Left renal pelvis (tissue), 4 donors: ENCODE measurements at places on chromosomes 2 and 18.

DNA sequence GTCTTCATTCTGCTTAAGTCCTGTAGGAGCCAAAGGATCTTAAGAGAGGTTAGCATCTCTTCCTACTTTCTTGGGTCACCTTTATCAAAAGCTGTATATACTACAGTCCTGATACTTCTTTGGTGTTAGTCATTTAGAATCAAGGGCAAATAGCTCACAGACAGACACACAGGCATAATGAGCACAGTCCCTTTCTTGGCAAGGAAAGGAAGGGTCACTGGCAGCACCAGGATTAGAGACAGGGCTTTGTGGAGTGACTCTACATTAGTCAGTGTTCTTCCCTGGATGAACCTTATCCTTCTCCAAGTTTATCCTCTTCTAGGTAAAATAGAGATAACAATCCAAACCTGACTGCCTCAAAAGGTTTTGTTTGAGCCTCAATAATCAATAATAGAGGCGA, 40.0 kb upstream of the NCKAP5 start:
- no peak for DNase-seq

- no peak for DNase-seq
Measured at GRCh38 chr2:142897807-142898206, 20.3 kb downstream of the KYNU start.

DNA sequence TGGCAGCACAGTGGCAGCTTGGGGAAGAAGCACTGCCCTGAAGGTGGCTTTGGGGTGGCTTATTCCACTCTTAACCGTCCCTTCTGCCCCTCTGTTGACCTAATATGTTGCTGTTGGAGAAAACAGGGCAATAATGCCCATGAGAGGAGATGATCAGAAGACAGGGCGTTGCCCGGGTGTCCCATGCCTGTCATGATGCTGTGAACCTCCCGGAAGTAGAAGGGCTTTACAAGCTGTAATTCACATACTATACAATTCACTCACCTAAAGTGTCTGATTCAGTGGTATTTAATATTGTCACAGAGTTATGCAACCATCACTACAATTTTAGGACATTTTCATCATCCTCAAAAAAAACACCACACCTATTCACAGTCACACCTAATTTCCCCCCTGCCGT, 112.3 kb downstream of the FHOD3 start:
- DNase-seq = no peak

DNA sequence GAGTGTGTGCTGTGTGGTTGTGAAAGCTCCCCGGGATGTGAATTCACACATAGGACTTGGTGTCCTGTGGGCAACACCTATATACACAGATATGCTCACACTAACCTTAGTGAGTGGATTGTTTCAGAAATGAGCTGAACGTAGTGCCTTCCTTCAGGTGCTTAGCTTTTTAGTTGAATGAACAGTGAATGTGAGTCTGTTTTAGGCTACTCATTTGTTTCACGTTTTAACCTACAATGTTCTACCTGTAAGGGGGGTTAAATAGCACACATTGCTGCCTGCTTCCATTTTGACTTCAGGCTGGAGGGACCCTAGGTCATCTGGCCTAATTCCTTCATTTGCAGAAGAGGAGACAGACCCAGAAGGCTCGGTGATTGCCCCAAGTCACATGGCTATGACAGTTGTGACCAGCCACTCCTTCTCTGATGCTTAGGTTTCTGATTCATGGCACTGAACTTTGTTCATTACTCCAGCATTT, 1.0 kb downstream of the PLEK start:
- no peak for DNase-seq

DNA sequence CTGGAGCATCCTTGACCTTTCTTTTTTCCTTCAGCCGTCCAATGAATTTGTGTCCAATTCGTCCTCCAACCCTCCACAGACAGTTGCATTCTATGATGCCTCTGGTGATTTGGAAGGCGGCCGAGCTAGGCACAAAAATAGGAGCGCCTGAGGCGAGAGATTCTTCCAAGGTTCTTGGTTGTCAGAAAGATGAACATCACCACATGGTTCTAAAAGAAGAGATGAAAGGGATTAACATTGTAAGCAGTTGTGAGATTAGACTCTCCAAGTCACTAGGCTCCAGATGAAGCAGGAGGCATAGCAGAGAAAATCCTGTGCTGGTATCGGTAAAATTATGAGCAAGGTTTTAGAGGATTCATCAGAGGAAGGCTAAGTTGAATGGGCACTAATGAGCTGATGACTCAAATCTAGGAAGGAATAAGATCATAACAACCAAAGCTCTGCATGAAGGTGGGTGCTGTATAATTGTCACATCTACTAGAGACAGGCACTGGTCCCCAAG, 75.4 kb upstream of the MAP4K3 start:
- no peak for DNase-seq

DNA sequence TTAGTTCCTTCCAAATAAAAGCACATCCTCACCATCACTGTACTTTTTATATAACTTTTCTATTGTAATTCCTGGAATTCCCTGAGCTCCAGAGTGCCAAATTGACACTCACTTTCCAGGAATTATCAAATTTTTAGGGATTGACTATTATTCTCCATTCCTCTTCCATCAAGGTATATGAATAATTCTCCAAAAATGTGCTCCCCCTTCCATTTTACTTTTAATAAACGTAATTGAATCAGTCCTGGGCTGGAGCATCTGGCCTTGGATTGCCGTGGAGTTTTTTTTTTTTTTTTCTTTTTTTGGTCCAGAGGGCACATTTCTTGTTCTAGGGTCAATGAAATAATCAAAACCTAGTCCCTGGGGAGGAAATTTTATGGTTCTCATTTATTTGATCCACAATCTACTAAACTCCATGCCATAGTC, 304.3 kb downstream of the CDCA7 start:
- DNase-seq = no peak

DNA sequence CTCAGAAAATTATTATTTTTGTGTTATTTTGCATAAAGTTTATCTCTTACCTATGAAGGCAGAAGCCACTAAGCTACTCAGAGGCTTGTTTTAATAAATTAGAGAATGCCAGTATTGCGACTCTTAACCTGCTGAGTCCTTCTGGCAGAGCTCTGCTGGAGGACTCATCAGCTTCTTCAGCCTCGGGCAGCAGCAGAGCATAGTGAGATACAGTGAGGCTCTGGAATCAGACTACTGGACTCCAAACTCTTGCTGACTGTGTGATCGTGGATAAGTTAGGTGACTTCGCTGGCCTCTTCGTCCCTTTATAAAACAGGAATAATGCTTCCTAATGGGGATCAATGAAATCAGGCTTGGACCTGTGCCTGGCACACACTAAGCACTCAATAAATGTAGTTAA, 1.7 kb downstream of the PTRHD1 start:
- DNase-seq = no peak

DNA sequence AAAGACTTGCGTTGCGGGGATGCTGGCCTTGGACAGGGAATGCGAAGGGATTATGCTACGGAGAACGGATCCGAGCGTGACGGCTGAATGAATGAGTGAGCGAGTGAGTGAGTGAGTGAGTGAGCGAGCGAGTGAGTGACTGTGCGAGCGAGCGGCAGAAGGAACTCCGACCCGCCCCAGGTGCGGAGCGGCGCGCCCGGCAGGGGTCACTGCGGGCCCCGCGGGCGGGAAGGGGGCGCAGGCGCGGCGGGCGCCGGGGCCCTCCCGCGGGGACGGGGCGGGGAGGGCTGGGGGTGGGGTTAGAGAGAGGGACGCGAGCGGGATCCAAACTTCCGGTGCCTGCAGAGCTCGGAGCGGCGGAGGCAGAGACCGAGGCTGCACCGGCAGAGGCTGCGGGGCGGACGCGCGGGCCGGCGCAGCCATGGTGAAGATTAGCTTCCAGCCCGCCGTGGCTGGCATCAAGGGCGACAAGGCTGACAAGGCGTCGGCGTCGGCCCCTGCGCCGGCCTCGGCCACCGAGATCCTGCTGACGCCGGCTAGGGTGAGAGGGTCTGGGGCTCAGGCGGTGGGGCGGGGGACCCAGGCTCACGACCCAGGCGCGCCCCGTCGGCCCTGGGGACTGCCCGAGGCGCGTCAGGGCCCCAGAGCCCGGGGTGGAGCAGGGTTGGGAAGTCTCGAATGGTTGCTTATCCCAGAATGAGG, at the start of gene ITM2C:
TSS of gene ITM2C (plus strand) at position 338 of the 702 bp plus-strand sequence. CDS start at position 422, 84 bp downstream.
- no peak for DNase-seq

- DNase-seq = no peak
Measured at GRCh38 chr2:127581516-127582490, 46.3 kb downstream of the MYO7B start.

- DNase-seq = no peak
Measured at GRCh38 chr2:204776781-204777559, 231.7 kb downstream of the PARD3B start.

DNA sequence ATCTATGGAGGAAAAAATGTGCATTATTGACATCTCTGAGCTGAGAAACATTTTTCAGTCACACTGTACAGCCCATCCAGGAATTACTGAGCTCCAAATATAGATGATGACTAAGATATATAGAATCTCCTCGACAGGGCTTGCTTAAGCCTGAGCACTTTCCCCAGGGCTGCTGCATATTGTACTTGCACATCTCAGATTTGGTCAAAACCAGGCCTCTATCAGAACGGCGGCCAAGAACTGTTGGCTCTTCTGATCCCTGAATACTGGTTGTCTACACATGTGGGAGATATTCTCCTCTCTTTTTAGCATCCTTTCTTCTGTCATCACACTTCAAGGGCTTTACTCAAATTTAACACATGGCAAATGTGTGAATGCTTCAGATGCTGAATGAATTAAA, 201.5 kb upstream of the SLC35G4 start:
- no peak for DNase-seq

GRCh38 chr18:56330366-56331110, 307.9 kb downstream of the TXNL1 start:
- DNase-seq = no peak

- DNase-seq = no peak
Measured at GRCh38 chr18:76205906-76206305, 289.1 kb downstream of the ZNF516 start.

DNA sequence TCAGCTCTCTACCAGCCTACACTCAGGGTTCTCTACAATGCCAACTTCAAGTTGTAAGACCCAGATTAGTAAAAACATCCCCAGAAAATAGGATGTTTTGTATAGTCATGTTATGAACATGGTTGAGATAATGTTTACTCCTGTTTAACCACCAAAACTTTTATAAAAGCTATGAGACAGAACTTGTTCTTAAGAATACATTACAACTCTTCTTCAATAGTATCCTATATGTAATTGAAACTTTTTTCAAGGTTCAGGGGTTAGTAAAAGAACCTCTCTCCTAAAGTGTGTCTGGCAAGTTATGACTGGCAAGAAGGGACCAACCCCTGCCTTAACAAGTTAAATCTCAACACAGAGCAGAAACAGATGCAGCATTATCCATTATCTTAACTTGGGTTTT, 118.8 kb upstream of the STK17B start:
- no peak for DNase-seq

DNA sequence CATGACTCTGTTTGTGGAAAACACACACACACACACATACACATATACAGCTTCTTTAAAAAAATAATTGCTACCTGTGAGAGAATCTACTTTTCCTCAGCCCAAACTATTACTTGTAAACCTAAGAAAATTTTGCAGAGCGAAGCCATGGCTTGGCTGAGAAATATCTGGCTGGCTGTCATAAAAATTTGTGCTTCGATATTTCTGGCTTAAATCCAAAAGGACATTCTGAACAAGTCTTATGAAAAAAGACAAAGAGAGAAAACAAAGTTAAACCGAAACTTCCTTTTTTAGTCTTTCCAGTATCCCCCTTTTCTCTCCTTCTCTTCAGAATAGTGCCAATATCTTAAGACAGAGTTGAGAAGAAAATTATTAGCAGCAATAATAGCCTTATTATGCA, 2048.0 kb downstream of the SUCLG1 start:
- DNase-seq = no peak

- no peak for DNase-seq
Measured at GRCh38 chr2:98188351-98189046, 101.5 kb downstream of the VWA3B start.

- DNase-seq = no peak
Measured at GRCh38 chr2:24164416-24164973, 10.4 kb upstream of the FAM228A start.

DNA sequence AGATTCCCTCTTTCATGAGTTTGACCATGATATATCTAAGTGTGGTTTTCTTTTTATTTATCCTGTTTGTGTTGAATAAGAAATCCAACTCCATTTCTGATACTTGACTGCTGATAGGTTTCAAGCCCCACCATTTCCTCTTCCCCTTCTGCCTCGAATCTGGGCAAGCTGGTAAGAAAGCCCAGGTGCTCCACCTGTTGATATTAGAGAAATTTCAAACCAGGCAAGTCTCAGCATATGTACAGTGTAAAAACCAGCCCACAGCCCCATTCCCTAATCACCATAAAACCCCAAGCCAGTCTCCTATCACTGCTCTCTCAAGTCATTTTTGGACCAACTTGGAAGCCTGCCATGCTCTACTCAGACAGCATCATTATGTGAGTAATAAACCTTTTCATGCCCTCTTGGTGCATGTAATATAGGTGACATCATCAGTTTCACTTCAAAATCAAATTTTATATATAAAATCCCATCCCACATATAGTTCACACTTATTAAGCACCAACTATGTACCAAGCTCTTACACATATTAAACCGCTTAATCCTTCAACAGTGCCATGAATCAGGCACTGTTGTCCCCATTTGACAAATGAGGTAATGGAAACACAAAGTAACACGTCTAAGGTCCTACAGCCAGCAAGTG, 46.6 kb downstream of the SMAD2 start:
- no peak for DNase-seq

DNA sequence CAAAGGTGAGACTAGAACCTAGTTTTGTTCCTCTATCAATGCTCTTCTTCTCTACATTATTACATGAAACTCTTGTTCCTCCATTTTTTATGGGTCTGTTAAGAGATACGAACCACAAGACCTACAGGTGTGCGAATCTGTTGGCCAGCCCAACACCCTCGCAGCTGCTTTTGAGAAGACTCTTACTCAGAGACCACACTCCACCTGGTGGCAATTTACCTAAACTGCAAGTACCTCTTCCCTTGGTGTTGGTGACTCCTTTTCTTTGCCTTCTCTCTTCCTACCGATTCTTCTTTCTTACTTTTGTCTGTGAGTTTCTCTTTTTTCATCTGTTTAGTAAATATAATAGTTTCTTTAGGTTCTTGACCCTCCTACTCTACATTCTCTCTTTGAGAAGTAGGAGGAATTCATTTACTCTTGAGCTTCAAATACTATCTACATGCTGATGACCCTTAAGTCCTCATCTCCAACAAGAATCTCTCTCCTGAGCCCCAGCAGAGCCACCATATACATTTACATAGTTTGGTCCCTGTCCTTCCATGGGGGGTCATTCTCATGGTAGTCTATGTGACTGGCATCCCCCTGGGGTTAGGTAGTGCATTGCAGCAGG, 81.8 kb upstream of the GAREM1 start:
- DNase-seq = no peak

GRCh38 chr2:161067846-161068350, 92.3 kb upstream of the TANK start:
- no peak for DNase-seq

GRCh38 chr18:78719821-78720220, 259.8 kb upstream of the SALL3 start:
- no peak for DNase-seq
